ENCODE measurements at places on chromosomes 3 and 15. TPM values are rescaled to one million over a fixed set of nuclear protein-coding genes. Genes with fewer than 3 reads are reported as not detected.
A peak's percentile ranks its signal among the peaks of the same experiment; 100 is the strongest.

CFAP100 gene
- total RNA-seq, result not detected

CXCR6 gene
- total RNA-seq, result 2.1 TPM

SNURF gene
- total RNA-seq, result not detected

- H3K4me3 ChIP-seq, result peak overlapping the region; percentile 85
- H3K4me1 ChIP-seq, result peaks cover 21% of the 10 kb centered on the region
- no peaks in the 10 kb centered on the region for H3K27me3 ChIP-seq
These were observed 793 bp downstream of the SLC30A4 start for GRCh38 chr15:45521596-45522327.

DNA sequence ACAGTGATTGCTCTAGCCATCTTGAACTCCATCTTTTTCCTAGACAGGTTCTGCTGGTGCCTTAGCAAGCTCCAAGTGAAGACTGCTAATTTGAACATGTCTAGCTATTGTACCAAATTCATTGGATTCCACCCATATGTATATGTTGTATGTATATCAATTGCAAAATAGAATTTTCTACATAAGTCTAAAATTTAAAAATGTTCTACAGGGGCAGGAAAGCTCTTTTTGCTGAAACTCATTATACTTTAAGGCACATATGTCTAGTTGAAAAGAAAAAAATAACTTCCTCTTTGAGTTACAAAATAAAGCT, 845.3 kb downstream of the MCTP2 start:
- H3K36me3 ChIP-seq, result no peaks in the 10 kb centered on the region
- H3K4me1 ChIP-seq, result peaks cover 2% of the 10 kb centered on the region
- no peak overlapping the region for H3K4me3 ChIP-seq
- H3K27me3 ChIP-seq, result no peaks in the 10 kb centered on the region

DNA sequence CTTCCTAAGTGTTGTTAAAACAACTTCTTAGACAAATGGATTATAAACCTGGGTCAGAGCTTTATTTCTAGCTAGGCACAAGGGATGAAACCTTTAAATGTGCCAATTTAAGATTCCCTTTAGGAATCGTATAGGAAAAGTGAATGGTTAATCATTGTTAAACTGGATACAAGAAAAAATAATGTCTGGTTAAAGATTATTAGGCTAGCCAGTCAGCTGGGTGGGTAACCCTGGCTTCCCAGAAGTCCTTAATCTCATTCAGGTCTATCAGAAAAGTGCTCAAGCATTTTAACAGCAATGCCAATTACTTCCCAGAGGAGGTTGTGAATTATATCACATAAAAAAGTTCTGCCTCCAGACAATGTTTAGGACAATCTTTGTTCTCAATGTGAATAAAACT, 37.6 kb downstream of the NANOGP8 start:
- H3K4me3 ChIP-seq, result no peak overlapping the region
- no peaks in the 10 kb centered on the region for H3K36me3 ChIP-seq
- no peaks in the 10 kb centered on the region for H3K27me3 ChIP-seq
- no peak overlapping the region for H3K27ac ChIP-seq

DNA sequence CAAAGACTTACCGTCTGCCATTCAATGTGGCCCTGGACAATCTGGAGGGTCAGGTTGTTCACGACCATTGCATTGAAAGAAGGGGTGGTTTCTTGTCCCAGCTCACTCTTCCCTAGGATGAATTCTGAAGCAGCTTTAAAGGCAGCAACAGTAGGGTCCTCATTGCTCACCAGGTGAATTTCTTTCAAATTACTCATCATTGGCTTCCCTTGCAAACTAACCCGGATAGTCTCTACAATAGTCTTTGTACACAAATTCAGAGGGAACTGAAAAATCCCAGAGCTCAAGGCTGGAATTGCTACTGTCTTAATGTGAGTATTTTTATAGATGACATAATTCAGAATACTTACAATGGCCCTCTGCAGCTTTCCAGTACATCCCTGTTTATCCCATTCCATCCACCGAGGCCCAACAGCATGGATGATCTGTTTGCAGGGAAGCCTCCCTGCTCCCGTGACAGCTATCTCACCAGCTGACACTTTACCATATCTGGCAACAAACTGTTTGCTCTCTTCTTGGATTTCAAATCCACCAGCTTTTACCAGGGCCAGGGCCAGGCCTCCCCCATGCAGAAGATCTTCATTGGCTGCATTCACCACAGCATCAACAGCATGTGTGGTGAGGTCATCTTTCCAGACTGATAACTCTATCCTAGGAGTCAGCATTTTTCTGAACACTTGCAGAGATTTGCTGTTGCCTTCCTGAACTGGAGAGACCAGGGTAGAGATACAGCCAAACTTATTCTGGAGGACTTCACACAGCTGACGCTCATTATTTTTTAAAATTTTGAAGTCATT, 8.6 kb downstream of the PARP9 start:
- no peak overlapping the region for H3K27ac ChIP-seq
- no peaks in the 10 kb centered on the region for H3K27me3 ChIP-seq
- no peak overlapping the region for H3K4me3 ChIP-seq
- DNase-seq, result no peak
- peaks cover 64% of the 10 kb centered on the region for H3K36me3 ChIP-seq

DNA sequence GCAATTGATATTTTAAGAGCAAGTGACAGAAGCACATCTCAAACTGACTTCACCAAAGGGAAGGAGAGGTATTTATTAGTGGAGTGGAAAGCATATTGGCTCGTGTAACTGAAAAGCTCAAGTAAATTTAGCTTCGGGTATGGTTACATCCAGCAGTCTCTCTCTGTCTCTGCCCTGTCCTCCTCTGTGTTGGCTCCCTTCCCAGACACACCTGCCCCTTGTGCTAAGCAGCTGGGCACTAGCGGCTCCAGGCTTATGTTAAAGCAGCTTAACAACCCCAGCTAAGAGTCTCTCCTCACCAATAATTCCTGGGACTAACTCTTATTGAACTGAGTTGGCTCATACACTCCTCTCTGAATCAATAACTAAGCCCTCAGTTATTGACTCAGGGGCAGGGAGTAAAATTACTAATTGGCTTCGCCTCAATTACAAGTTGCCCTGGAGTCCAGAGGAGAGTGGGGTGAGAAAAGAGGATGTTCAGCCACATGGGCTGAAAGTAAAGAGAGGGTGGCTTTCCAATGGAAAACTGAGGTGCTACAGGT, 12.8 kb upstream of the SH3BP5 start:
- H3K36me3 ChIP-seq, result no peaks in the 10 kb centered on the region
- H3K27ac ChIP-seq, result no peak overlapping the region
- no peaks in the 10 kb centered on the region for H3K27me3 ChIP-seq
- no peaks in the 10 kb centered on the region for H3K4me1 ChIP-seq
- H3K4me3 ChIP-seq, result no peak overlapping the region
- no peak for DNase-seq

EIF5A2 gene
- 28.6 TPM for total RNA-seq

AHSG gene
- 0.53 TPM for total RNA-seq

RPL29 gene
- total RNA-seq, result 1,224 TPM

CHST13 gene
- total RNA-seq, result not detected

LTK gene
- total RNA-seq, result not detected

GRCh38 chr3:184731786-184732537, 20.1 kb upstream of the MAGEF1 start:
- no peaks in the 10 kb centered on the region for H3K27me3 ChIP-seq
- H3K36me3 ChIP-seq, result no peaks in the 10 kb centered on the region
- no peak overlapping the region for H3K4me3 ChIP-seq
- H3K4me1 ChIP-seq, result no peaks in the 10 kb centered on the region

CD86 gene
- total RNA-seq, result not detected

- H3K4me3 ChIP-seq, result no peak overlapping the region
- DNase-seq, result no peak
- H3K36me3 ChIP-seq, result no peaks in the 10 kb centered on the region
- H3K4me1 ChIP-seq, result no peaks in the 10 kb centered on the region
- no peaks in the 10 kb centered on the region for H3K27me3 ChIP-seq
These were observed 1088.6 kb upstream of the EPHA6 start for GRCh38 chr3:95725770-95726169.

VIPR1 gene
- 3.5 TPM for total RNA-seq

DNA sequence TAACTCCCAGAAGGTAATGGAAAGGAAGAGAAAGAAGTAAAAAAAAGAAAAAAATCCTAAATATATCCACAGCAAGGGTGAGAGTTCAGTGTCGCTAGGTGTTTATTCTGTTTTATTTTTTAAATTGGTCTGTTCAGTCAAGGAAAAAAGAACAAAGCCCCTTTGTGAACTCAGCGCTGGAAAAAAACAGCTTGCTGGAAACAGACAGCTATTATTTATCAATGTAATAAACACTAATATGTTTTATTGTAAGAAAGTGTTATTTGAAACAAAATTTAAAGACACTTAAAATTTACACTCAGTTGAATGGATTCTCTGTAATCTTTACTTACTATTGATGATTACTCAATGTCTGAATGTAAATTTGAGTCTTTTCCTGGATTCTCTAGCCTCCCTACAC, 32.3 kb upstream of the LEKR1 start:
- H3K36me3 ChIP-seq, result no peaks in the 10 kb centered on the region
- no peaks in the 10 kb centered on the region for H3K4me1 ChIP-seq
- no peak overlapping the region for H3K4me3 ChIP-seq
- DNase-seq, result no peak
- no peaks in the 10 kb centered on the region for H3K27me3 ChIP-seq

MOBP gene
- not detected for total RNA-seq
